Endothelial cell (in vitro differentiated cells): ENCODE measurements at places on chromosomes 12 and 14. TPM values are rescaled to one million over a fixed set of nuclear protein-coding genes. Genes with fewer than 3 reads are reported as not detected.

DNA sequence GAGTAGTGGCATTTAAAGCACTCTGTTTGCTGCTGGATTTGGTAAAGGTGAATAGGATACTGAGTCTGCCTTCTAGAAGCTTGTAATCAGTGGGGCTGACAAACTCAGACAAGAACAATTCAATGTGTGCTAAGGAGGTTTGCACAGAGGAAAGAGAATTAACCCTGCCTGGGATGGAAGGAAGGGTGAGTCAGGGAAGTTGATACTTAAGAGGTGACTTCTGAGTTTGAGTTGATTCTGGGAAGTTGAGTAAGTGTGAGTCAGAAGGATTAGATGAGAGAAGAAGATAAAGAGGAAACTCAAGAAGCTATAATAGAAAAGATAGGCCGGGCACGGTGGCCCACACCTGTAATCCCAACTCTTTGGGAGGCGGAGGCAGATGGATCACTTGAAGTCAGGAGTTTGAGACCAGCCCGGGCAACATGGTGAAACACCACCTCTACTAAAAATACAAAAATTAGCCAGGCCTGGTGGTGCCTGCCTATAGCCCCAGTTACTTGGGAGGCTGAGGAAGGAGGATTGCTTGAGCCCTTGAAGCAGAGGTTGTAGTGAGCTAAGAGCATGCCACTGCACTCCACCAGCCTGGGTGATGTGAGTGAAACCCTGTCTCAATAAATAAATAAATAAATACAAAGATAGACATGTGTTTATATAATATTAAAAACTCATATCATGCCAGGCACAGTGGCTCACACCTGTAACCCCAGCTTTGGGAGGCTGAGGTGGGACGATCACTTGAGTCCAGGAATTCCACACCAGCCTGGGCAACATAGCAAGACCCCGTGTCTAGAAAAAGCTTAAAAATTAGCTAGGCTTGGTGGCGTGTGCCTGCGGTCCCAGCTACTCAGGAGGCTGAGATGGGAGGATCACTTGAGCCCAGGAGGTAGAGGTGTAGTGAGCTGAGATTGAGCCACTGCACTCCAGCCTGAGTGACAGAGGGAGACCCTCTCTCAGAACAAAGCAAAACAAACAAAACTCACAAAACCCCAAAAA lies 126.8 kb upstream of the CPM start:
- no peak for DNase-seq

- DNase-seq = no peak
Measured at GRCh38 chr12:58860056-58860787, 60.1 kb downstream of the LRIG3 start.

GRCh38 chr14:21107283-21107800 lies 6.5 kb downstream of the TMEM253 start:
- no peak for DNase-seq

- DNase-seq = no peak
Measured at GRCh38 chr14:26401179-26401968, 196.5 kb downstream of the NOVA1 start.

DNA sequence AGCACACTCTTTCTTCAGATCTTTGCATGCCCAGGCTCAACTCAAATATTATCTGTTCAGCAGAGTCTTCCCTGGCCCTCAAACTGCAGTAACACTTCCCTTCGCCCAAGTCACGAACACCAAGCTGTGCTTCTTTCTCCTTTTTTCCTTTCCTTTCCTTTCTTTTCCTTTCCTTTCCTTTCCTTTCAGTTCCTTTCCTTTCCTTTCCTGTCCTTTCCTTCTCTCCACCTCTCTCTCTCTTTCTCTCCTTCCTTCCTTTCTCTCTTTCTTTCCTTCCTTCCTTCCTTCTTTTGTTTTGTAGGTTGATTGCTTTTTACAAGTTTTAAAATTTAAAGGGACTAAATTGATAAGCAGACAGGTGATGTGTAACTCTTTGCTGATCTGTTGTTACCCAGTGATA lies 19.0 kb upstream of the ADGRD1 start:
- no peak for DNase-seq

- DNase-seq = no peak
Measured at GRCh38 chr14:98189511-98189910, 1082.5 kb downstream of the BCL11B start.

- no peak for DNase-seq
Measured at GRCh38 chr14:97021571-97022168, 224.5 kb downstream of the VRK1 start.

GRCh38 chr12:40312982-40313576 lies 88.3 kb downstream of the LRRK2 start:
- no peak for DNase-seq

DNA sequence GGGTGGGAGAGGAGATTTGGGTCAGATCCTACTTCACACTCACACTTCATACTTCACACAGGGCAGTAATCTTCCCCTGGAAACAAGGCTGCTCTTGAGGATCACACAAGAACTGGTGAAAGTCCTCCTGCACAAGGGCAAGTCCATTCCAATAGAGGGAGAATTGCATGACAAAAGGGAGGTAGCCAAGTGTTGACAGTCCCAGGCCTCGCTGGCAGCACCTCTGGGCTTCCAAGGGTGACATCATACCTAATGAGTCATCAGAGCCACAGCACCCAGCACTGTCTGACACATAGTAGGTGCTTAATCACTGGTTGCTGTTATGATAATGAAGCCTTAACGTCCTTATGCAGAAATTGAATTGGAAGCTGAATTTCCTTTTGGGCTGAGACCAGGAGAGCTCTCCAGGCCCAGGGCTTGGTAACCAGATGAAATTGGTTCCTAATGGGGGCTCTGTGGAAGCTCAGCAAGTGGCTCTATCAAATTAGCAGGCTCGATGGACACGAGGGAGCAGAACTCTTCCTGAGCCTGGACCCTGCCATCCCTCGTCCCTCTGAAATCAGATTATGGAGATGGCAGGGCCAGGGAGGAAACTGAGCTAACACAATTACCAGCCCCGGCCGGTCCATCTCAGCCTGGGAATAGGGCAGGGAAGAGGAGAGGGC lies 58.8 kb upstream of the ACTN1 start:
- no peak for DNase-seq

TOMM20L gene
- not detected for total RNA-seq

ADAM21 gene
- total RNA-seq = not detected

HELB gene
- total RNA-seq = 3.7 TPM

NEUROD4 gene
- not detected for total RNA-seq

GPR65 gene
- total RNA-seq = 0.64 TPM
